HCEC 1CT (cell line): ENCODE measurements at places on chromosomes 7 and 10.

GRCh38 chr7:101779267-101779666, 38.2 kb upstream of the CUX1 start:
- no peak for DNase-seq

DNA sequence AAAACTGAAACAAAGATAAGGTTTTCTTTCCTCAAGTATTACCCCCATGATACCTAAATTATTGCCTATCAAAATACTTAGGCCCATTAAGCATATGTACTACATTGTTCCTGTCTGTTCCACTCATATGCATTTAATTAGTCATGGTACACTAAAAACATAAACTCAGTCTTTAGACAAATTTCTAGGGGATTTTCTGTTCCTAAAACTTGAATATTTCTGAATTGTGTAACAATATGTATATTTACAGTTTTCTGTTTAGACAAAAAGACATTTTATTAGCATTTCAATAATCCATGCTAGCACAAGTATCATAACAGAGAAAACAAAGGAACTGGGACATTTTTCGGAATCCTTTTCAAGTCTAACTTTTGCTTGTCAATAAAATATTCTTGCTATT, 234.2 kb downstream of the CRPPA start:
- DNase-seq, result no peak

- no peak for DNase-seq
These were observed 74.8 kb upstream of the SP8 start for GRCh38 chr7:20861468-20861867.

GRCh38 chr10:44010873-44011602, 362.4 kb upstream of the ZNF32 start:
- DNase-seq, result no peak

- DNase-seq, result no peak
These were observed 2.9 kb upstream of the ADAM8 start for GRCh38 chr10:133279326-133280226.
